Stomach (tissue), 19 donors: ENCODE measurements at places on chromosomes 3 and 15. TPM values are rescaled to one million over a fixed set of nuclear protein-coding genes. Genes with fewer than 3 reads are reported as not detected.

- no peak for DNase-seq
Measured at GRCh38 chr3:56776556-56776950, 25.2 kb downstream of the ARHGEF3 start.

The SCN11A gene
- 1.1 TPM for total RNA-seq

GRCh38 chr15:85499371-85499887 is 119.0 kb downstream of the AKAP13 start:
- DNase-seq, result no peak

DNA sequence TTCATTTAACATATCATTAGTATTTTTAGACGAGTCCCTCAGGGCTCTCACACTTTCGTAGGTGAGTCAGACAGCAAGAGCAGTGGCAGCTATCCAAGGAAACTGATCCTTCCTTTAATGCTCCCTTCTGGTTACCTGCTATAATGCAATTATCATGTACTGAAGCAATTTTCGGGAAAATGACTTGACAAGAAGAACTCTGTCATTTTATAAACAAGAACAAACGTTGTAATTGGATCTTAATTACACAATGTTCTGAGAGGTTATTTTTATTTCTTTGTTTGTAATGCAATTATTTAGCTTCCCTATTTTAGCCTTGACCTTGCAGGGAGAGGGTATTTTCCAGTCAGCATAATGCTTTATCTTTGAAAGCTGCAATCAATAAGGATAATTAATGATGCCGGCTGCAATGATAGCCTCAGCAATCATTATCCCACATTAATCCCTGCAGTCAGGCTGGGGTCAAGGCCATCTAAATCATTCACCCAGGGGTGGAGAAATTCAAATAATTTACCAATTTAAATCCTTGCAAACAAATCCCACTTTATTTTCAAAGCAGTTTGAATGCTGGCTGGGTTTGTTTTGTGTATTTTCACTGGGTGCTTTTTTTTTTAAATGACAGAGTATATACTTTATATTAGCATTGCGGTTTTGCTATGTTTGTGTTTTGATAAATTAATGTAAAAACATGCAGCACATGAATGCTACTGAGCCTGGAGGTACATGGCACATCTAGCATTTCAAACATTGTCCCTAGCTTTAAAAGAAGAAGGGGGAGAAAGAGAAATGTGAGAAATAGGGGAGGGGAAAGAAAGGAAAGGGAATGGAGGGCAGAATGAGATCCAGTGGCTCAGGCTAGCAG is 249.9 kb downstream of the SHOX2 start:
- no peak for DNase-seq

- no peak for DNase-seq
Measured at GRCh38 chr3:16501376-16501775, 12.1 kb downstream of the RFTN1 start.

DNA sequence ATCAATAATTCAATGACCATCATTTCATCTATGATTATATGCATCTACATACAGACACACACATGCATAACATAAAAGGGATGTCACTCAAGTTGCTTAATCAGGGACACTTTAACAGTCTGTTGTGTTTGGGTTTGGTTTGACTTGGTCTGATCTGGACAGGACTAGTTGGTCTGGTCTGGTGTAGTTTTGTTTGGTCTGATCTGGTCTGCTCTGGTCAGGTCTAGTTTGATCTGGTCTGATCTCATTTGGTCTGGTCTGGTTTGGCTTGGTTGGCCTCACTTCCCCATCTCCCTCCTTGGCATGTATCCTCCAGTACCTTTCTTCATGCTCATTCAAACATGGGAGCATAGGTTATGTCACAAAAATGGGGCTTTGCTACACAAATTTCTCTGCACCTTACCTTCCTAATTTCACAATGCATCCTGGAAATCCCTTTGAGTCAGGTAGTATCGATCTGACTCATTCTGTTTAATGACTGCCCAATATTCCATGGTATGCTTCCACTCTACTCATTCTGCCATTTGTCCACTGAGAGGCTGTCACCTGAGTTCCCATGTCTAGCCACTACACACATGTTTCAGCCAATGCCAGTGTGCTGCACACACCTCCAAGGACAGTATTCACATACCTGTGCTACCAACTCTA is 73.0 kb upstream of the TPM1 start:
- no peak for DNase-seq

The RYR3 gene
- 36.2 TPM for total RNA-seq

DNA sequence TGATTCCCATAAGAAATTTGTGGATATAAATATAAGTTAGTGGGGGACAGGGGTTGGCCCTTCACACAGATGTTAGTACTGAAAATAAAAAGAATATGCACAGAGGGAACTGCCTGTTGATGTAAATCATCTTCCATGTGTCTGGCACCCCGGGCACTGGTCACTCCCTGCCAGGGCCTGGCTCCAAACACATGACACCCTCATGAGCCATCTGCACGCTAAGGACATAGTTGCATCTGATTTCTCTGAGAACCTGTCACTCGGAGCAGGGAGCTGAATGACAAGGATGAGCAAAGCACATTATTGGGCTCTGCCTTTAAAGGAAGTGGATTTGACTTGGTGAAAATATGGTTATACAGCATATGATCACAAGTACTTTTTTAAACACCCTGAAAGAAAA is 66.2 kb upstream of the TSC22D2 start:
- DNase-seq, result no peak

The SGO1 gene
- 0.45 TPM for total RNA-seq

- no peak for DNase-seq
Measured at GRCh38 chr3:169350228-169350627, 313.3 kb downstream of the MECOM start.

The NOX5 gene
- total RNA-seq, result 0.29 TPM
